ENCODE measurements at places on chromosomes 1 and 21.

DNA sequence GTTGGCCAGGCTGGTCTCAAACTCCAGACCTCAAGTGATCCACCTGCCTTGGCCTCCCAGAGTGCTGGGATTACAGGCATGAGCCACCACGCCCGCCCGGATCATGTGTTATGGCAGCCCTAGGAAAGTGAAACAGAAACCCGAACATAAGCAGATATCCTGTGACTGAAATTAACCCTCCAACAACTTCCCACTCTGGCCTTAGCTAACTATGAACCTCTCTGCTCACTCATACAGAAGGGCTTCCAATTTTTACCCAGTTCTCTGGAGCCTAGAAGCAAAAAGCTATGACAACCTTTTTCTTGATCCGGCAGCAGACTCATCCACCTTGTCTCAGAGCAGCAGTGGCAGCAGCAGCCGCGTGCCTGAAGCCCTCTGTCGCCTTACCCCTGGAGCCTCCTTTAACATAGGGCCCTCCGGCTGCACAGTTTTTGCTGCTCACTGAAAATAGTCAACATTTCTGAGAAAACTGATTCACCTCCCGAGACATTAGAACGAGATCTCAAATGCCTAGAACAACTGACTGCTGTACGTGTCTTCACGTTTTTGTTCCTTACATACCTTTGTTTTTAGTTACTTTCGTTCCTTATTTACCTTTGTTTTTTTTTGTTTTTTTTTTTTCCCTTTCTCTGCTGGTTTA lies 9.3 kb downstream of the CBR1 start:
- DNase-seq, result no peak

GRCh38 chr1:45512641-45513054 lies 9.0 kb downstream of the PRDX1 start:
- DNase-seq, result peak; percentile 57

- DNase-seq, result no peak
Observed at GRCh38 chr21:32476661-32477423, 64.3 kb downstream of the EVA1C start.

- no peak for DNase-seq
Observed at GRCh38 chr1:14969006-14969405, 184.5 kb upstream of the TMEM51 start.

DNA sequence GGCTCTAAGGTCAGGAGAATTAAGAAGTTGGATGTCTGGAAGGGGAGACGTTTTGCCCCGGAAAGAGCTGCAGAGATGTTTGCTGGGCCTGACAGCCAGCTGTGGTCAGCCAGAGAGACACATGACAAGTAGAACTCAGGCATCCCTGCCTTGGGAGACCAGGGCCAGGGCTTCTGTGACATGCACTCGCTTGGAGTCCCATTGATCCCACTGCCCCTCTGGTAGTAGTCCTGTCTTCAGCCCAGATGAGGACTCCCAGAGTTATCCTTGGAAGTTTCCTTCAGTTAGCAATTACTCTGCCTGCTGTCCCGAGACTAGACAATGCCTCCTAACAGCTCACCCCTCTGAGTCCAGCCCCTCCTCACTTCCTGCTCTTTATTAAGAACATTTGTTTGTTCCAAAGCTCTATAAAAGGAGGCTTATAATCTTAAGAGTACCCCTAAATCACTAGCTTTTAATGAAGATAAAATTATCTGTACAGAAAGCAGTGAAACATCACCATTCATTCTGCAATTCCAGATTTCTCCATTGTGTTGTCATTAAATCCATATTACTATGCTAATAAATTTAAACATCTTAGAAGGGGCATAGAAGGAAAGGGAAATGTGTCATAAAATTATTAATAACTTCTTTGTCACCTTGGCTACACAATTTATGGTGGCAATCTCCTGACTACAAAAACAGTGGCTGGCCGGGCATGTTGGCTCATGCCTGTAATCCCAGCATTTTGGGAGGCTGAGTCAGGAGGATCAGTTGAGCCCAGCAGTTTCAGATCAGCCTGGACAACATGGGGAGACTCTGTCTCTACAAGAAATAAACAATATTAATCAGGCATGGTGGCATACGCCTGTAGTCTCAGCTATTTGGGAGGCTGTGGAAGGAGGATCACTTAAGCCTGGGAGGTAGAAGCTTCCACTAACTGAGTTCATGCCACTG lies 94.2 kb downstream of the KCNK1 start:
- no peak for DNase-seq

GRCh38 chr1:21852282-21853130 lies 40.4 kb downstream of the LDLRAD2 start:
- DNase-seq, result no peak

DNA sequence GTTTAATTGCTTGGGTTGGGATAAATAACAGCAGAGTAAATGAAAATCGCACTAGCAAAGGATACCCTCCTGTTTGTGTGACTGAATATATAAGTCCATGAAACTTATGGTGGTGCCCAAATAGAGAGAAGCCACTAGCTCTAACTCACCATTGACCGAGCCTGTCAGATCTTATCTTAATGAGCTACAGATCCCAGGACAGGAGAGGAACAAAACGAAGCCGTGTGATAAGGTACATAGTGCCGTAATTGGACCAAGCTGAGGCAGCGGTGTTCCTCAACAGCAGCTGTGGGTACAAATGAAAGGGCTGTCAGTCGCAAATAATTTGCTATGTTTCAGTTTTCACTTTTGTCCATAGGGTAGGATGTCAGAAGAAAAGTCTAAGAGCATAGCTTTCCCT lies 276.1 kb downstream of the PTBP2 start:
- no peak for DNase-seq

DNA sequence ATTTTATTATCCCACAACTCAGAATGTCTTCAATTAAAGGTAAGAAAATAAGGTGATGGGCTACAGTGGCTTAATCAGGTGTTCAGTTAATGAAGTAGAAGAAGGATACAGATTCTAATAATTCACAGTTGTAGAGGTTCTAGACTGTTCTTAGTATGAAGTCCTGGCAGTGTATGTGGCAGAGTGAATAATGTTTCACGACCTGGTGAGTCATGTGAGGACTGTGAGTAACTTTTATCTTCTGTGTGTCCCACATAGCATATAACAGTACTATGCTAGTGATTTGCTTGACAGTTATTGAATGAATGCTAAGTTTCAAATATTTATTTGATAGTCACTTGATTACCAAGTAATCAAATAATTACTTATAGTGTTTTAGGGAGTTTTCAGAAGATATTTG lies 20.0 kb downstream of the SLC16A4 start:
- DNase-seq, result no peak

- peak; percentile 65 for DNase-seq
Observed at GRCh38 chr1:202694314-202694713, 15.9 kb downstream of the SYT2 start.

DNA sequence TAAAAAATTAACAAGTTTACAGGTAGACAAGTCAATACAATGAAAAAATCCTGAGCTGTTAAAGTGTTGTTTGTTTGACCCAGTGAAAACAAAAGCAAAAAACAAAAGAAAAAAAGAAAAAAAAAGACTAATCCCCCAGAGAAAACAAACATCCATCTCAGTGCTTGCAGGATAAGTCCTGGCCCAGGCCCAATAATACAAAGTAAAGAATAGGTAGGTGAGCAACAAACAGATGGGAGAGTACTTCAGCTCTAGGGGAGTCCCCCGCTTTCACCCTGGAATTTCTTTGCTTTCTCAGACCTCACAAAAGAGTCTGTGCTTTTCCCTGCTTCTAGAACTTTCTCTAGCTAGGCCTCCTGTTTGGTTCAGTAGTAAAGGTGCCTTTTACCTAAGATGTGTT lies 70.3 kb downstream of the ABCA4 start:
- no peak for DNase-seq

DNA sequence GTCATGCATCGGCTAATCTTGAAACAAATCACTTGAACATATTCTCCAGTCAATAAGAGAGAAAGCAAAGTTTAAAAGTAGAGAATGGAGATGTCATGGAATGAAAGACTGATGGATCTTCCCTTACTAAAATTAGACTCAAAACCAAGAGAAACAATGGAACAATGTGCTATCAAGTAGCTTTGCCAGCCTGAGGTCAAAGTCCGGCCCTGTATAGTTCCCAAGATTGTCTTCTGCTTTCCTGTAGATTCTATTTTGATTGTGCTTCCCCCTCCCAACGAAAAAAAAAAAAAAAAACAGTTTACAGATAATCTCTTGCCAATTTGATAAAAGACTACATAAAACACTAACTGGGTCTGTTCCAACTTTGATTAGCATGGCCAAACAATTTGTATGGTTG lies 40.8 kb upstream of the KIRREL1 start:
- no peak for DNase-seq

GRCh38 chr21:31599563-31599962 lies 59.9 kb upstream of the SOD1 start:
- DNase-seq, result no peak

DNA sequence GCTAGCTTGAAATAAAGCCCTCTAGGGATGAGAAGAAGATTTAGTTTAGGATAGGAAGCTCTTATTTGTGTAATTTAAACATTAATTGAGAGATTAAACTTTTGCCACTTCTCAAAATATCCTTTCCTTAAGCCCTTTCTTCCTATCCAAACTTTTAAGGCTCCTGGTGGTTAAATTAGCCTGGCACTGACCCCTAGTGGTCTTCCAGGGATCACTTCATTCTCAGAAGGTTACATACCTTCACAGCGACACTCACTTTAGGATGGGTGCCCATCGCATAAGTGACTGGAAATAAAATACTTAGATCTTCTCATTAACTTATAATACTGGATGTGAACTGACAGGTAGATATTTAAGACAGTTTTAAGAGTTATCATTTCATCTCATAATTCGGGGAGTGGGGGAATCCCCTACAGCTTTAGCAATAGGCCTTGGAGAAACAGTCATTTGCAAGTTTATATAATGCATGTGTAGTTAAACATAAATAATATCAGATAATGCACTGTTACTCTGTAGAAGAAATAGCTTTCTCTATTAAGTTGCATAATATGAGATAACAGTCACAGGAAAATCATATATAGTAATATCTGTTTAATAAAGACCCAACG lies 7.4 kb downstream of the LHX9 start:
- DNase-seq, result peak; percentile 31

DNA sequence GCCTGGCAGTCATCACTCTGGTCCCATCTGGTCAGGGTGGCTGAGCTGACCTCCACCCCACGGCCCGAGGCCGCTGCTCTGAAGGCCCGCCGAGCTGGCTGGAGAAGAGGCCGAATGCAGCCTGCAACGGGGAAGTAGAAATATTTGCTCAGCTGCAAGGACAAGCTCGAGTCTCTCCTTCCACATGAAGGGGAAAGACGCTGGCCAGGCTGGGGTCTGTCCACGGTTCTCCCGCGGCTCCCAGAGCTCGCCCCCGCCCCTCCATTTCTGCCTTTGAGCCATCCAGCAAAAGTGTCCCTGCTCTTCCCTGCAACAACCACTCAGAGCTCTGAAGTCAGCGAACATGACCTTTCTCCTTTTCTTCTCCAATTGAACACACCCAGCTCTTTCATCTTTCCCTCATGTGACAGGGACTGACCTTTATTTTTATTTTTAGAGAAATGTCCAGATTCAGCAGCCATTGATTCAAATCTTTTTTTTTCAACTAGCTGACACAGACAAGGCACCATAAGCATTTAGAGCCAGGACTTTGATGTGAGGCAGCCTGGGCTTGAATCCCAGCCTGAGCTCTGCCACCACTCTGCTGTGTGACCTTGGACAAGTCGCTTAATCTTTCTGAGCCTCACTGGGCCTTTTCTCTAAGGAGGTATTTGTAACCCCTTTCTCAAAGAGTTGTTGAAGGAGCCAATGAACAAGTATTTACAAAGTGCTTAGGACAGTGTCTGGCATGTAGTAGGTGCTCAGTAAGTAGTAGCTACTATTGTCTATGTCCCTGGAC lies 149.3 kb upstream of the WNT4 start:
- no peak for DNase-seq
